ENCODE measurements at places on chromosomes 4 and X.

GRCh38 chr4:7129871-7130620 is 62.2 kb upstream of the GRPEL1 start:
- no peak for DNase-seq

DNA sequence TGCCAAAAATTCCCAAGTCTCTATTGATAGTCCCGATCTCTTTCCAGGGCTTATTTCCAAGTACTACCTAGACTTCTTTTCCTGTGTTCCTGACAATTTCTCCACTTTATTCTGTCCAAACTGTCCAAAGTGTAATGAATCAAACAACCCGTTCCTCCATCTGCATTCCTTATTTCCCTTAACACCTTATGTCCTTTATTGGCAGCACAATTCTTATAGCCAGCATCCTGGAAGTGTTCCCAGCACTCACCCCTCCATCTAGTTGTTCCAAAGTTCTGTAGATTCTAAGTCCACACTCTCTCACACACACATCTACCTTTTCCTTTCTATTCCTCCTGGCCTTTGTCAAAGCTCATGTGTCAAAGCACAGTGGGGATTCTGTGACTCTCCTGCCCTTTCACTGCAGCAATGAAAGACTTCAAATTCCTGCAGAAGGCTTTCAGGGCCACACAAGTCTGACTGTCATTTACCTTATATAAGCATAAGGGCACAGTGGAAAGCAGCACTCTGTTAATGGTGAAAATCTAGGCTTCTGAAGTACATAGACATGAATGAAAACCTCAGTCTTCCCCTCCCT is 22.1 kb downstream of the LIMCH1 start:
- no peak for DNase-seq

DNA sequence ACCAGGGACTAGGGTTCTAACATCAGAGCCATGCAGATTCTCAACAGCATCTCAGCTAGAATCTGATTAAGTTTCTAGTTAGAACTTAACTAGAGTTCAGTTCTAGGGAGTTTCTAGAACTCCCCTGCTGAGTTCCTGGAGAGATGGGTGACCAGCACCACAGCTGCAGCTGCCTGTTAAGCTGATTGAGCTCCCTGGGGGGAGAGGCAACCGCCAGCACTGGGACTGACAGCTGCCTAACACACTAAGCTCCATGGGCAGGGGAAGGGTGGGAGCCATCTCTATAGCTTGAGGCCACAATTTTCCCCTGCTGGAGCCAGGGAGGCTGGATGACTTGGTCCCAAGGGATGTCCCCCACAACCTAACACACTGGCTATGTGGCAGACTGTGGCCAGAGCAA is 84.2 kb downstream of the CHIC1 start:
- no peak for DNase-seq

- no peak for DNase-seq
Measured at GRCh38 chrX:78748846-78749245, 1.3 kb downstream of the LPAR4 start.

DNA sequence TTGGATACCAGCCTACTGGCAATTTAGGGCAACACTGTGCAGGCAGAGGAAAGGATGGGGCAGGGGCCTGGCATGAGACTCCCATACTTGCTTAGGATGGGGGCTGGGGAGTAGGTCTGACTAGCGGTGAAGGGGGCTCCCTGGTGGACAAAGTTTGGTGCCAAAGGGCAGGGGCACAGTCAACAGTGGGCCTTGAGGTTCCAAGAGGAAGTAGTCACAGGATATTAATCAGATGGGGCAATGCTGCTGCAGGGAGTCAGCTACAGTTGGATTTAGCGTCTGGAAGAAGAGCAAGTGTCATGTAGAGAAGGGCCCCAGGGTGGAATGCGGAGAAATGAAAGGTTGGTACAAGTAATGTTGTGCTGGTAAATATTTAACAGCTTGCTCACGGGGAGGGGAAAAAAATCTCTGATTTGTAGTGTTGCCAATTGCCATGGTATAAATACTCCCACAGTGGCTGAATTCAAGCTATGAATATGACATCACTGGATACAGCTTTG is 139.4 kb downstream of the PJA1 start:
- peak; percentile 12 for DNase-seq

DNA sequence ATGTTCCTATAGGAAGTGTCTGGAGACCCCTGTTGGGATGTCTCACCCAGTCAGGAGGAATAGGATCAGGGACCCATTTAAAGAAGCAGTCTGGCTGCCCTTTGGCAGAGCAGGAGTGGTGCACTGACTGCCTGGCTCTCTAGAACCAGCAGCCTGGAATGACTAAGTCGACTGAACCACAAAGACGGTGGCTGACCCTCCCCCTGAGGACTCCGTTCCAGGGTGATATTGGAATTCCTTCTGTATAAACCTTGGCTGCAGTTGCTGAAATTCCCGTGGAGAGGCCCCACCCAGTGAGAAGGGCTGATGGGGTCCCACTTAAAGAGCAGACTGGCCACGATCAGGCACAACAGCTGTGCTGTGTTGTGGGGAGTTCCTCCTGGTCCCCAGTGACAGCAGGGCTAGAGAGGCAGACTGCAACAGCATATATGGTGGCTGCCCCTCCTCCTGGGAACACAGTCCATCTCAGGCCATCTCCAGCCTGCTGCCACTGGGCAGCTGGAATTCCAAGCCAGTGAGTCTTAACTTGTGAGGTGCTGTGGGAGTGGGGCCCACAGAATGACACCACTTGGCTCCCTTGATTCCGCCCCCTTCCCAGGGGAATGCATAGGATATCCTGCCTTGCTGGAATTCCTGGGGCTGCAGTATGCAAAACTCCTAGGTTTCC is 41.8 kb upstream of the RLIM start:
- no peak for DNase-seq

- DNase-seq = no peak
Measured at GRCh38 chrX:153685751-153686696, 1.7 kb upstream of the SLC6A8 start.

- DNase-seq = no peak
Measured at GRCh38 chr4:176791591-176792325, 964 bp downstream of the VEGFC start.

- no peak for DNase-seq
Measured at GRCh38 chr4:100162027-100162685, 28.1 kb downstream of the DDIT4L start.

GRCh38 chr4:66300336-66300934 is 630.1 kb upstream of the EPHA5 start:
- no peak for DNase-seq

GRCh38 chr4:32191961-32192360 is 1471.8 kb downstream of the PCDH7 start:
- DNase-seq = no peak

DNA sequence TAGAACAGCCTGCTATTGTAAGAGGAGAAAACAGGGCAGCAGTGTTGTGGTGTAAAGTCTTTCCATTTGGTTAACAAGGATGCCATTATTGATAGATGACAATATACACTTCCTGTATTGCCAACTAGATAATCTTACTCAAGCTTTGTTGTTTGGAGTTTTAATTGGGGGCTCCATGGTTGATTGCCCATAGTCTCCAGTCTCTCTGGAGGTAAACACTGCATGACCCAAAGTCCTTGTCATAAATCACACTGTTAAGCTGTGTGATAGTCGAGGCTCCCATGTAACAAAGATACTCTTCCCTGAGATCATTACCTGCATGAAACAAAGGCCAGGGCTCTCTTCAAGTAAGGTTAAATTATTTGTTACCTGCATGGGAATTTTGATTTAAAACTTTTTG is 394.6 kb downstream of the C4orf33 start:
- no peak for DNase-seq

GRCh38 chr4:74123065-74123728 is 24.2 kb upstream of the CXCL2 start:
- no peak for DNase-seq

- DNase-seq = no peak
Measured at GRCh38 chr4:161187569-161187968, 976.2 kb downstream of the FSTL5 start.

DNA sequence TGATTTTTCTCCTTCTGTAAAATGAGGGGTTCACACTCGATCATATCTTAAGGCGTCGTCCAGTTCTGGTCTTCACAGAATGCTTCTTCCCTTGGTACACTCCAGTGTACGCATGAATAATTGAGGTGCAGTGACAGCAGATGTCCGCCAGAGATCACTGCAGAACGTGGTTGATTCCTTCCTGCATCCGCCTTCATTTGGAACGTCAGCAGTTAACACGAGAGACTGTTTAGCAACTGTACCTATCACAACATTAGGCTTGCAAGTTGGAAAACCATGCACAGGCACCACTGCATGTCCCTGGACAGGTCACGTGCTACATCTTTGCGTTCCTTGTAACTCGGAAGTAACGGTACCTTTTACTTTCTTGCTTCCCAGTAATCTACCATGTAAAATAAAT is 66.0 kb upstream of the GEMIN8 start:
- DNase-seq = peak; percentile 27

DNA sequence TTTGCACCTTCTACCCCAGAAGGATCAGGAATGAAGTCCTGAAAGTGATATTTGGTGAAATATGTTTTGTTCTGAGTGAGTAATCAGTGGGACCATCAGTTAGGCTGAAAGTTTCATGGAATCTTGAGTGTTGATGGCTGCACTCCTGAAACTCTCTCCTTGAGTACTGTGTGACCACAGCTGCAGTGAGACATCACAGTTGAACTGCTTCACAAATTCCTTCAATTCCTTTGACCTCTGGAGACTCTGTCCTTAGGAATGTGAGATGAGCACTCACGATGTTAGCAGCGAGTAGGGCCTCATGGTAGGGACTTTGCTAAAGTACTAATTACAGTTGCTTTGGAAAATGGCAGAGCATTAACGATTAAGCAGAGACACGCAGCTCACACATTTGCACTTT is 142.9 kb upstream of the SLC4A4 start:
- no peak for DNase-seq

- no peak for DNase-seq
Measured at GRCh38 chr4:169295822-169296221, 25.1 kb upstream of the SH3RF1 start.

DNA sequence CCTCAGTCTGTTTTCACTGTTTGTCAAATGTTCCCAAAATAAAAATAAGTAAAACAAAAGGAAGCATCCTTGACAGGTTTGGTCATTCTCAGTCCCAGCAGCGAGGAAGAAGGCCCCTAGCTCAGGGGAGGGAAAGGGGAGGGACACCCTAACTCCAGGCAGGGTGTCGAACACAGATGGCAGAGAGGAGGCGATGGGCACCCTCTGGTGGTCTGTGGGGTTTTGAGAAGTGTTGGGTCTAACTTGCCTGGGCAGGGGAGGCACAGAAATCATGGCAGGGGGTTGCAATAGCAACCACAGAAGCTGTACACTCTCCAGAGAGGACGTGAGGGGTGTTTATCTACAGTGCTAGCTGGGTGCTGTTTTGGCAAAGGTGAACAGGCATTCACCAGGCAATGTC is 229.8 kb upstream of the SFRP2 start:
- no peak for DNase-seq

- no peak for DNase-seq
Measured at GRCh38 chr4:2047031-2047660, 12.0 kb upstream of the NAT8L start.

GRCh38 chr4:98092833-98093439 is 50.3 kb downstream of the STPG2 start:
- peak; percentile 27 for DNase-seq
